T-helper 2 cell treated with Interferon-gamma antibody and Interleukin-4, amounts not matched to agents 5 μg/mL and 100 μg/mL, for 36 hours (primary cell): ENCODE measurements at places on chromosomes 11 and 22.

GRCh38 chr22:37413546-37413945 is 13.7 kb downstream of the ELFN2 start:
- no peak for DNase-seq
- no peaks in the 10 kb centered on the region for H3K36me3 ChIP-seq
- peaks cover 33% of the 10 kb centered on the region for H3K27me3 ChIP-seq
- no peak overlapping the region for H3K4me3 ChIP-seq
- no peak overlapping the region for H3K27ac ChIP-seq
- peaks cover 20% of the 10 kb centered on the region for H3K4me1 ChIP-seq

DNA sequence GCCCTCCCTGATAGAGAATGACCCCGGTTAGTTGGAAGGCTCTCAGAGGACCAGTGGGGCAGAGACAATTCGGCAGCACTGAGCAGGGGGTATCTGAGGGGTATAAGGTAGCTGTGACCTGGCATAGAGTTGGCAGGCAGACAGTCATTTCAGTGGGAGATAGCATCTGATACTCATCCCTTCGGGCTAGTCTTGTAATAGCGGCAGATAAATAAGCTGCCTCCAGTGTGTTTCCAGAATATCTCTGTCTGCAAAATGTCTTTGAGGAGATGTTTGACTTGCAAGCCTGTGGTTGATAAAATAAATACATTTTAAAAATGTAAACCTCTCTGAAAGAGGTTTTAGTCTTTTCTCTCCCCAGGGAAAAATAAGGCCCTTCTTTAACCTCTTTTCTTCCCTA is 54.2 kb downstream of the TEAD1 start:
- no peaks in the 10 kb centered on the region for H3K36me3 ChIP-seq
- H3K27ac ChIP-seq: no peak overlapping the region
- H3K27me3 ChIP-seq: peaks cover 20% of the 10 kb centered on the region
- no peak for DNase-seq

DNA sequence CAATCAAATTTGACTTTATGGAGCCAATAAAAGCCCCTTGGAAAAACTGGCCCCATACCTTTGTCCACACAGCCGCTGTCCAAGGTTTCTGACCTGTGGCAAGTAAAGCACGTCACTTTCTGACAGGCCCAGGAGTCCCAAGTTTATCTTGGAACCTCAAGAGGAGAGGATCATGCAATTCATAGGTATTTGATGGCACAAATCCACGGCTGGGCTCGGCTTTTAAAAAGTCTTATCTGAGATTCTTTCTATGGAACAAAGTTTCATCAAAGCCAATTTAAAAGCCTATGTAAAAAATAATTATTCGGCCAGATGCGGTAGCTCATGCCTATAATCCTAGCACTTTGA is 13.6 kb downstream of the TMEM138 start:
- H3K27me3 ChIP-seq: no peaks in the 10 kb centered on the region
- no peaks in the 10 kb centered on the region for H3K4me1 ChIP-seq
- no peak for DNase-seq
- H3K36me3 ChIP-seq: peaks cover 30% of the 10 kb centered on the region
- H3K4me3 ChIP-seq: no peak overlapping the region
- no peak overlapping the region for H3K27ac ChIP-seq

DNA sequence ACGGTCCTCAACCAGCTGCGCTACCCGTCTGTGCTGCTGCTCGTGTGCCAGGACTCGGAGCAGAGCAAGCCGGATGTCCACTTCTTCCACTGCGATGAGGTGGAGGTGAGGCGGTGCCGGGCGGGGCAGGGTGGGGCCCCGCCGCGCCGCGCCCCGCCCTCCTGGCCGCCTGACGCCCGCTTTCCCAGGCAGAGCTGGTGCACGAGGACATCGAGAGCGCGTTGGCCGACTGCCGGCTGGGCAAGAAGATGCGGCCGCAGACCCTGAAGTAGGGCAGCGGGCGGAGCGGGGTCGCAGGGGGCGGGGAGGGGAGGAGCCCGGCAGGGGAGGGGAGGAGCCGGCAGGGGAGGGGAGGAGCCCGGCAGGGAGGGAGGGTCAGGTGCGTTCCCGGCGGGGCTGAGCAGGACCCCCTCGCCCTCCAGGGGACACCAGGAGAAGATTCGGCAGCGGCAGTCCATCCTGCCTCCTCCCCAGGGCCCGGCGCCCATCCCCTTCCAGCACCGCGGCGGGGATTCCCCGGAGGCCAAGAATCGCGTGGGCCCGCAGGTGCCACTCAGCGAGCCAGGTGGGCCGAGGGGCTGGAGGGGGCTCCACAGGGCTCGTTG is 14.7 kb downstream of the EPS8L2 start:
- H3K27me3 ChIP-seq: peaks cover 38% of the 10 kb centered on the region
- no peaks in the 10 kb centered on the region for H3K36me3 ChIP-seq
- H3K27ac ChIP-seq: no peak overlapping the region
- no peak for DNase-seq
